ENCODE measurements at places on chromosomes 5 and 9. TPM values are rescaled to one million over a fixed set of nuclear protein-coding genes. Genes with fewer than 3 reads are reported as not detected.
A peak's percentile ranks its signal among the peaks of the same experiment; 100 is the strongest.

GRCh38 chr9:101242651-101243050 lies 142.2 kb downstream of the BAAT start:
- no peak for DNase-seq
- no peak overlapping the region for H3K4me3 ChIP-seq
- H3K36me3 ChIP-seq: no peaks in the 10 kb centered on the region
- no peak overlapping the region for H3K27ac ChIP-seq

DNA sequence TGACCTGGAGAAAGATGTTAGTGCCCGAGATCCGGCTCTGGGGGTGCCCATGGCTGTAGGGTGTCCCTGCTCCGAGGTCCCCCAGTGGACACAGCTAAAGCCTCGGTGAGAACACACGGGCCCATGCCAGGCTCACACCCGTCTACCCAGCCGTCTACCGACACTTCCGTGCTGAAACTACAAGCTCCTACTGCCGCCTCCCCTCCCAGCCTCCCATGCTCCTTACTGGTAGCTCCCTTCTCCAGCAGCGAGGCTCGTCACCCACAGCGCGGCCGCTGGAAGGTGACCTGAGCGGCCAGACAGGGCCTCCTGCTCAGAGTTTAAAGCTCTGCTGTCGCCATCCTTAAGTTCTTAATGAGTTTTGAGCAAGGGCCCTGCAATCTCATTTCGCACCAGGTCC lies 33.2 kb upstream of the CLPTM1L start:
- no peak overlapping the region for H3K27ac ChIP-seq
- no peak overlapping the region for H3K4me3 ChIP-seq
- no peaks in the 10 kb centered on the region for H3K4me1 ChIP-seq
- H3K36me3 ChIP-seq: no peaks in the 10 kb centered on the region

GRCh38 chr9:1267141-1267570 lies 217.0 kb downstream of the DMRT2 start:
- no peaks in the 10 kb centered on the region for H3K27me3 ChIP-seq
- no peak for DNase-seq
- H3K27ac ChIP-seq: no peak overlapping the region
- no peaks in the 10 kb centered on the region for H3K36me3 ChIP-seq
- H3K4me3 ChIP-seq: no peak overlapping the region
- H3K4me1 ChIP-seq: no peaks in the 10 kb centered on the region

GRCh38 chr9:92501671-92502393 lies 19.5 kb upstream of the ASPN start:
- H3K4me1 ChIP-seq: peaks cover 15% of the 10 kb centered on the region
- DNase-seq: peak; percentile 41
- no peak overlapping the region for H3K27ac ChIP-seq
- no peak overlapping the region for H3K4me3 ChIP-seq

GRCh38 chr5:28156981-28157380 lies 1118.6 kb upstream of the CDH9 start:
- H3K27ac ChIP-seq: no peak overlapping the region
- H3K4me3 ChIP-seq: no peak overlapping the region
- H3K27me3 ChIP-seq: no peaks in the 10 kb centered on the region
- H3K4me1 ChIP-seq: no peaks in the 10 kb centered on the region
- peak; percentile 16 for DNase-seq

GRCh38 chr5:140800816-140801493 lies at the start of gene PCDHA3:
Gene PCDHA3 (plus strand): TSS chr5:140801057.
- no peaks in the 10 kb centered on the region for H3K36me3 ChIP-seq
- H3K4me1 ChIP-seq: no peaks in the 10 kb centered on the region

DNA sequence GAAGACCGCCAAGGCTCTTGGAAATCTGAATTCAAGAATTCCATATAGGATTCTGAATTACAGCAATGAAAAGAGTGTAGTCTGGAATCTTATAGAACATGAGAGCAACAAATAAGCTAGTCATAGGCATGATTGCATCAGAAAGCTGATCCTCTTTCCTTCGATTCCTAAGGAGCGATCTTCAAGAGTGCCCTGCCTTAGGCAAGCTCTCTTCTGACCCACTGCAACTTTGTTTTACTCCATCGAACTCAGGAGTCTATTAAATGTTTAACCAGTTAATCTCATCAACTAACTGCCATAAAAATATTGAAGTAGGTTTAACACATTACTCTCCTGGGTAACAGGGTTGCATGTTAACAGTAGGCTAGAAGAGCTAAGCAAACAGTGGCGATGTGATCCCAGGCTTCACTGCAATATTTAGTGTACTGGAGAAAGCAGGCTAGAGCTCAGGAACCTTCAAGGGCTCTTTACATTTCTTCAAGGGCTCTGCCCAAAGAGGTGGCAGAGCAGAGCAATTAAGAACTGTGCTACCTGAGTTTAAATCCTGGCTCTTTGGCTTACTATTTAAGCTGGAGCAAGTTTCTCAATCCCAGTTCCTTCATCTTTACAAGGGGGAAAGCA lies 146.3 kb downstream of the RORB start:
- DNase-seq: no peak
- H3K27me3 ChIP-seq: no peaks in the 10 kb centered on the region
- no peak overlapping the region for H3K27ac ChIP-seq
- no peaks in the 10 kb centered on the region for H3K36me3 ChIP-seq

DNA sequence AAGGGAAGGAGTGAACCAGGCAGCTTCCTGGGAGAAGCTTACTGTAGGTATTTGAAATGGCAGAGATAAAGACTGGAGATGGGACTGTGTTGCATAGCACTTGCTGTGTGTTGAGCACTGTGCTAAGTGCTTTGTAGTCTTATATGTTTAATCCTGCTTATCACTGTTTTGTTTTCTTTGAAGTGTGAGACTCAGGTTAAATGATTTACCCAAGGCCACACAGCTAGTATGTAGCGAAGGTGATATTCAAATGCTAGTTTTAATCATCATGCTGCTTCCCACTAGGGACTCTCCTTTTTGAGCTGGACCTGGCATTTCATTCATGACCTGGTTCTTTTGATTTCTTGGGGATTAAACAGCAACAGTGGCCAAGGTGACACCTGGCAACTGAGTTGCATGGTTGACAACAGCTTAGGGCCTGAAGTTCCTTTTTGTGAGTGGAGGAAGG lies 35.3 kb upstream of the SPRY4 start:
- no peak overlapping the region for H3K4me3 ChIP-seq
- no peak for DNase-seq
- no peaks in the 10 kb centered on the region for H3K27me3 ChIP-seq
- peaks cover 19% of the 10 kb centered on the region for H3K4me1 ChIP-seq
- no peak overlapping the region for H3K27ac ChIP-seq

DNA sequence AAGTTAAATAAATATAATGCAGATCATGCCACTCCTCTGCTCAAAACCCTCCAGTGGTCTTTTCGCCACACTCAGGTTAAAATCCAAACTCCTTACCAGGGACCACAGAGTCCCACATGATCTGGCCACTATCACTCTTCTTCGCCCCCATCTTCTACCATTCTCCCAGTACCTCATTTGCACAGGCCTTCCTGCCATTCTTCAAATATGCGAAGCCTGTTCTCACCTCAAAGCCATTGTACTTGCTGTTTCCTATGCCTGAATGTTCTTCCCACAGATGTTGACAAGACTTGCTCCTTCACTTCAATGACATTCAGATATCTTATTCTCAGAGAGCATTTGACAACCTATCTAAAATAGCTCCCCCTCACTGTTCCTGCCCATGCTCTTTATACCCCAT lies 10.9 kb downstream of the TEX10 start:
- no peaks in the 10 kb centered on the region for H3K27me3 ChIP-seq
- DNase-seq: no peak
- peaks cover 4% of the 10 kb centered on the region for H3K36me3 ChIP-seq
- no peak overlapping the region for H3K27ac ChIP-seq

DNA sequence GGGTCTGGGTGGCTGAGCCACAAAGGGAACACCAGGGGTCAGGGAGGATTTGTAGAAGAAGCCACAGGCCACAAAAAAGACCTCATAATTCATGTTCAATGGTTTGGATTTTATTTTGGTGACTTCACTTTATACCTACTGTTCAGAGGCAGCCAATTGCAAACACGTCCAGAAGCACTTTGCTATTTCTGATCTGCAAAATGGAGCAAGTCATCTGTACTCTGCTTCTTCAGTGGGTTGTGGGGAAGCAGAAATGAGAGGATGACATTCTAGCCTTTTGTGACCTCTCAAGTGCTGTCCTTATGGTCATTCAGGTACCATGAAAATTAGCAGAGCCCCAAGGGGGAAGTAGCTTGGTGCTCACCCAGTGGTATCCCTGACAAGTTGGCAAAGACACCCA lies 2.5 kb upstream of the KCNIP1 start:
- H3K36me3 ChIP-seq: no peaks in the 10 kb centered on the region
- H3K4me1 ChIP-seq: no peaks in the 10 kb centered on the region
- H3K4me3 ChIP-seq: no peak overlapping the region
- no peak overlapping the region for H3K27ac ChIP-seq
- no peaks in the 10 kb centered on the region for H3K27me3 ChIP-seq

GRCh38 chr5:158947846-158948245 lies 151.9 kb downstream of the EBF1 start:
- no peak overlapping the region for H3K4me3 ChIP-seq
- peak; percentile 19 for DNase-seq
- H3K27me3 ChIP-seq: no peaks in the 10 kb centered on the region
- H3K27ac ChIP-seq: no peak overlapping the region

GRCh38 chr5:62385131-62385530 lies 18.6 kb downstream of the DIMT1 start:
- H3K27me3 ChIP-seq: no peaks in the 10 kb centered on the region
- H3K36me3 ChIP-seq: peaks cover 3% of the 10 kb centered on the region
- no peak overlapping the region for H3K27ac ChIP-seq
- no peaks in the 10 kb centered on the region for H3K4me1 ChIP-seq
- no peak for DNase-seq

DNA sequence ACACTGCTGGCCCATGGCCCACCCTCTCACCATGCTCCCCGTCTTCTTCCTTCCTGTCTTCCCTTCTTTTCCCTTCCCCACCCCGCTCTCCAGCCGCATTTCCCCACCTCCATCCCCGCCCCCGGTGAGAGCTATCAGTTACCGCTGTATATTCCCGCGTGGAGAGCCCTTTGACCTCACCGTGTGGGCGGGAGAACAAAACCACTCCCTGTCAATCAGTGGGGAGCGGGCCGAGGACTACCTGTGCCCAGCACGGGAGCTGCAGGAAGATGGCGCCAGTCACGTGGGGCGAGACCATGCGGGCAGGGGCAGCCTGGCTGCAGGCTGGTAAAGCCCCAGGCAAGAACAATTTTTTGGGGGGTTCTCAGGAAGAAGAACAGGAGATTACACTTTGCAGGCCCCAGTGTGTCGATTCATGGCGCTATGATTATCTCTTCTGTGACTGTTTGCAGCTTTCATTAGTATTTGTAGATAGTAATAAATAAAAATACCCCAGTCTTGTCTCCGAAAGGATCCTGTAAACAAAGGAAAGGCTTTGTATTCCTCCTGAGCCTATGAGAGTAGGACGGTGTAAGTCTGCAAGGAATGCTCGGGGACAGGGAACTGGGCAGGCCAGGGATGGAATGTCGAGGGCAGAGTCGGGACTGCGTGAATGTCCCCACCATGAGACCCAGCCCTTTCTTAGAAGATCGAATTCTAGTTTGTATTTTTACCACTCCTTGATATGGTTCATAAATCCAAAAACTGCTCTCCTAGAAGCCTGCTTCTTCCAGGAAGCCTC lies 14.8 kb upstream of the DMRT1 start:
- no peak for DNase-seq
- H3K27ac ChIP-seq: no peak overlapping the region
- H3K4me3 ChIP-seq: no peak overlapping the region
- no peaks in the 10 kb centered on the region for H3K36me3 ChIP-seq

The ADAMTS19 gene
- 0.33 TPM for total RNA-seq

The SPATA31D4 gene
- total RNA-seq: not detected

The PCDHA10 gene
- total RNA-seq: 0.26 TPM

The TXNDC8 gene
- total RNA-seq: not detected

The CCDC183 gene
- 1.0 TPM for total RNA-seq

The XPA gene
- total RNA-seq: 6.4 TPM

The TMOD1 gene
- total RNA-seq: 2.6 TPM

The PTGS1 gene
- 13.4 TPM for total RNA-seq

The GCNT4 gene
- total RNA-seq: 1.8 TPM

The TAF11L5 gene
- not detected for total RNA-seq
